ENCODE measurements at places on chromosomes 4 and X.

- DNase-seq = no peak
Measured at GRCh38 chr4:120994521-120994920, 72.0 kb upstream of the PRDM5 start.

DNA sequence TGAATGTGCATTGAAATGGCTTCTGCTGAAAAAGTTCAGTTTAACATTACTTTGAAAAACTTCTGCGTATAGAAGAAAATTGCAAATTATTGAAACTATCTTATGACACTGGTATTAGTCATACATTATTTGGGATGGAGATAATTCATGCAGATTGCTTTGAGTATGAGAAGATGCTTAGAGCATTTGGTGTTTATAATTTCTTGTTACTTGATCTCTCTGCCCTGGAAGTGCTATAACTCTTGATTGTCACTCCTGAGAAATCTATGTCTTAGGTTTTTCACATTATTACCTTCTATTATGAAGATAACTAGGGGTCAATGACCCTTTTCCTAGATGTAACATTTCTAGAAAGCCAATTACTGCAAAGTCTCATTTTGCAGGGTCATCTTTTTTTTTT is 36.4 kb downstream of the TMEM131L start:
- no peak for DNase-seq

GRCh38 chrX:44282753-44283152 is 60.7 kb downstream of the EFHC2 start:
- DNase-seq = no peak

- no peak for DNase-seq
Measured at GRCh38 chrX:17375637-17376430, 834 bp downstream of the NHS start.

GRCh38 chr4:139137763-139138162 is 39.3 kb downstream of the ELF2 start:
- no peak for DNase-seq

- no peak for DNase-seq
Measured at GRCh38 chr4:86032476-86033022, 327.3 kb downstream of the MAPK10 start.

GRCh38 chr4:111360906-111361305 is 738.0 kb upstream of the PITX2 start:
- no peak for DNase-seq

DNA sequence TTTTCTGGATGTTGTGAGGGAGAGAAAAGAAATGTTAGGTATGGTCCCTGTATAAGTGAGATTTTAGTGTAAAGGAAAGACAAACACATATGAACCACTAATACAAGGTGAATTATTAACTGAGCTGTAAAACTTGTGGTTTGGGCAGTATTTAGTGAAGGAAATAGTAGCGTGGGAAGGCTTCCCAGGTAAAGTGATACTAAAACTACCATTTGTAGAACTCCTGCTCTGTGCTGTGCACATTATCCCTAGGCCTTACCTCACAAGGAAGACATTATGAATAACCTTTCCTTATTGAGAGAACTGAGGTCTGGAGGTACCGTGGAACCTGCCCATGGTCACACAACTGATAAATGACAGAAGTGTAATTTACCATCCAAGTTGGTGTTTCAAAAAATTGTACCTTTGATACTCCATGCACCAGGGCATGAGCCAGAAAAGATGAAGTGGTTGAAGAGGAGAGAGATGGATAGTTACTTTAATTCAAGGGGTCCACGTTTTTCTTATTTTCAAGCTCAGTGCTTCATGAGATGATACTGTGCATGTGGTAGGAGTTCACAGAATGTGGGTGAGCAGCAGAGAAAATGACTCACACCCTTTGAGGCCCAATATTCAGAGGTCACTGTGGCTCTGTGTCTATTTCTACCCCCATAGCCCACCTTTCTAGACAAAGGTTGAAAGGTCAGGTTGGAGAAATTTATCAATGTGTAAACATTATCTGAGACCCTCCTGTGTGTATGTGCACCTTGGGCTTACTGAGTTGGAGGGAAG is 2.6 kb upstream of the VSIG4 start:
- no peak for DNase-seq

DNA sequence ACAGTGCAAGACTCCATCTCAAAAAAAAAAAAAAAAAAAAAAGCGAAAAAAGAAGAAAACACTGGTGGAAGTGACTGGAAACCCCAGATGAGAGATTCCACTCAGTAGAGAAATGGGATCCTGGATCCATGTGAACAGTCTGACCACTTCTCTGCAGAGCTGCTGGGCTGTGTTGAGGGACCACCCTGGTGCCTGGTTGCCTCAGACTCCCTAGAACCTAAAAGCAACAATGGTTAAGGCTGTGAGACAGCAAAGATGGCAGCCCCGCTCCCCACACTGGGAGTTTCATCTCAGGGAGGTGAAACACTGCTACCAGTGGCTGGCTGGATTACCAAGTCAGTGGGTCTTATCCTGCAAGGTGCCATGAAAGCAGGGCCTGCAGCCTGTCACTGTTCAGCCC is 152.8 kb upstream of the ARSJ start:
- DNase-seq = no peak

GRCh38 chr4:95701500-95702170 is 138.3 kb upstream of the PDHA2 start:
- no peak for DNase-seq

DNA sequence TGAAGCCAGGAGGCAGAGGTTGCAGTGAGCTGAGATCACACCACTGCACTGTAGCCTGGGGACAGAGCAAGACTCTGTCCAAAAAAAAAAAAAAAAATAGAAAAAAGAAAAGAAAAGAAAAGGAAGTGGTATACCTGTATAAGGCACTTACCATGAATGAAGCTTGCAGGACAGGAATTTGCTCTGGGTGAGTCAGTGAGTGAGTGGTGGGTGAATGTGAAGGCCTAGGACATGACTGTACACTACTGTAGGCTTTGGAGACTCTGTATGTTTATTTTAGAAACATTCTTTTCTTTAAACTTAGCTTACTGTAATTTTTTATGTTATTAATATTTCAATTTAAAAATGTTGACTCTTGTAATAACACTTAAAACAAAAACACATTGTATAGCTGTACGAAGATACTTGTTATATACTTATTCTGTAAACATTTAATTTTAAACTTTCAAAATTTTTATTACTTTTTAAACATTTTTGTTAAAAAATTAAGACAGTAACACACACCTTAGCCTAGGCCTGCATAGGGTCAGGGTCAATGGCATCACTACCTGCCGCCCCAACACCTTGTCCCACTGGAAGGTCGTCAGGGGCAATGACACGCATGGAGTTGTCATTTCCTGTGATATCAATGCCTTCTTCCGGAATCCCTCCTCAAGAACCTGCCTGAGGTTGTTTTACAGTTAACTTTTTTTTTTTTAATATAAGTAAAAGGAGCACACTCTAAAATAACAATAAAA is 78.7 kb downstream of the CLNK start:
- no peak for DNase-seq
